ENCODE measurements at places on chromosomes 1 and 21.

GRCh38 chr1:91712981-91713841 lies 172.7 kb downstream of the TGFBR3 start:
- no peak for DNase-seq

GRCh38 chr1:55353707-55354620 lies 138.8 kb upstream of the USP24 start:
- DNase-seq: no peak

GRCh38 chr21:41593051-41593759 lies 85.2 kb upstream of the TMPRSS2 start:
- DNase-seq: no peak

- DNase-seq: no peak
Measured at GRCh38 chr21:27953340-27954045, 986.6 kb upstream of the ADAMTS5 start.

DNA sequence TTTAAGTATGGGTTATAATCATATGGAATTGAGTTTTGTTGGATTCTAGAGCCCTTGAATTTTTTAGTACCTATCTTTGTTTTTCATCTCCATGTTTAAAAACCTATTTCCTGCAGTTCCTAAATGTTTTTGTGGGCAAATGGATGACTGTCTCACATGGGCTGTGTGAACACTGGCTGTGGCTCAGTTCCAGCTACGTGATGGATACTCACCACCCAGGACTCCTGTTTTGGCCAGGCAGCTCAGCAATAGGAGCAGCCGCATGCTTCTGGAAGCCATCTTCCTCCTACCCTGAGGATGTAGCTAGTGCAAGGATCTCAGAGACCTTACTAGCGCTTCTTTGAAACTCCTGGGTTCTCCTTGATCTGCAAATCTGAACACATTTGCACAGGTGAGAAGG lies 2.8 kb downstream of the REG4 start:
- DNase-seq: no peak

GRCh38 chr1:246216906-246217305 lies 290.2 kb downstream of the SMYD3 start:
- no peak for DNase-seq

DNA sequence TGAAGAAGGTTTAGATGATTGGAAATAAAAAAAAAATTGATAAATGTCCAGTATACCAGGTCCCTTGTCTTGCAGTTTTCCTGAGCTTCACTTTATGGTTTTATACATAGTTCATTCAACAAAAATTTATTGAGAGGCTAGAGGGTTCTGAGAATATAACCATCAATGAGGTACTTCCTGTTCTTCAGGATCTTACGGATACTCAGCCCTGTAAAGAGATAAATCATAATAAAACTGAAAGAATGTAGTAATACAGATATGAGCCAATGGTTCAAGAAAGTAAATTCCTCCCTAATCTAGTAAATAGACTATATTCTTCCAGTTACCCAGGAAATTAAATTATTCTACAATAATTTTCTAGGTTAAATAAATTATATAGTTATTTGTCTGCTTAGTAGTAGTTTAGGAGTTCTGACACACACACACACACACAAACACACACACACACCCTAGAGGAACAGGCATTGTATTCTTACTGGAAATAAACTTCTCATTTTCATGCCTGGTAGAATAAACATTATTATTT lies 70.4 kb upstream of the HMCN1 start:
- no peak for DNase-seq

GRCh38 chr1:231216498-231216897 lies 24.5 kb upstream of the GNPAT start:
- DNase-seq: no peak

Measured in thoracic aorta (tissue), 2 donors.